HFFc6 (cell line): ENCODE measurements at places on chromosomes 6 and 20. TPM values are rescaled to one million over a fixed set of nuclear protein-coding genes. Genes with fewer than 3 reads are reported as not detected.

Gene HLA-DQA1
- not detected in 3 replicates for total RNA-seq

Gene TDRD6
- not detected in 3 replicates for total RNA-seq

Gene FAM184A
- total RNA-seq = not detected in 3 replicates

Gene PACSIN1
- total RNA-seq = not detected in 2 replicates

Gene SH3BGRL2
- 0.17 to 0.33 TPM (median 0.20 TPM) in 3 replicates for total RNA-seq

Gene TMC2
- total RNA-seq = not detected in 3 replicates

Gene GSTA3
- not detected in 3 replicates for total RNA-seq

Gene ARFGEF3
- 0.09 to 0.21 TPM (median 0.11 TPM) in 3 replicates for total RNA-seq
